ENCODE measurements at places on chromosomes 16 and 17. TPM values are rescaled to one million over a fixed set of nuclear protein-coding genes. Genes with fewer than 3 reads are reported as not detected.

Gene SPNS1
- 16.1 TPM for total RNA-seq

- no peak for DNase-seq
These were observed 175.9 kb downstream of the XYLT1 start for GRCh38 chr16:17294856-17295255.

- no peak for DNase-seq
These were observed 23.0 kb downstream of the VAC14 start for GRCh38 chr16:70777973-70778406.

GRCh38 chr17:13387952-13388351, 213.8 kb downstream of the HS3ST3A1 start:
- DNase-seq = no peak

DNA sequence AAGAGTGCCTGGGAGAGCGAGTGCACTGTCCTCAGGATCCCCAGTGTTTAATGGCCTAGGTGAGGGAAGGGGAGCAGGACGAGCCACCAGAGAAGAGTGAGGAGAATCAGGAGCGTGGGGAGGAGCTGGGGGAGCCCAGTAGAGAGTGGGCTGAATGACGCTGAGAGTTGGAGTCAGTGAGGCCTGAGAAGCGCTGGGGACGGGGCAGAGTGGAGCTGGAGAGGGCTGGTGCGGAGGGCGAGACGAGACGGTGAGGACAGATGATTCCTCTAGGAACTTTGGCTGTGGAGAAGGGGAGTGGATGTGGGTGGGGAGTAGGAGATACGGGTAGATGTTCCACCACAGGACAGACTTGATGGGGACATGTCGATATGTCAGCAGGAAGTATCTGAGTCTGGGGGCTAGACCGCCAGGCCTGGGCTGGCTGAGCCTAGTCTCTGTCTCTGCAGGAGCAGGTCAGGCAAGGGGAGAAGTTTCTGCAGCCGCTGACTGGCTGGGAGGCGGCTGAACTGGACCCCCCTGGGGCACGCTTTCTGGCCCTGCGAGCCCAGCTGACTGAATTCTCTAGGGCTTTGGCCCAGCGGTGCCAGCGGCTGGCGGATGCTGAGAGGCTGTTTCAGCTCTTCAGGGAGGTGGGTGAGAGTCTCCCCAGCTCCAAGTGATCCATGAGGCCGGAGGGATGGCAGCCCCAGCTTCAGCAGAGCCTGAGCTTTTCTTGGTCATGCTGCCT, 4.7 kb downstream of the PLEKHG4 start:
- DNase-seq = no peak

- peak; percentile 95 for DNase-seq
These were observed 59.7 kb downstream of the RNF112 start for GRCh38 chr17:19470530-19471261.

DNA sequence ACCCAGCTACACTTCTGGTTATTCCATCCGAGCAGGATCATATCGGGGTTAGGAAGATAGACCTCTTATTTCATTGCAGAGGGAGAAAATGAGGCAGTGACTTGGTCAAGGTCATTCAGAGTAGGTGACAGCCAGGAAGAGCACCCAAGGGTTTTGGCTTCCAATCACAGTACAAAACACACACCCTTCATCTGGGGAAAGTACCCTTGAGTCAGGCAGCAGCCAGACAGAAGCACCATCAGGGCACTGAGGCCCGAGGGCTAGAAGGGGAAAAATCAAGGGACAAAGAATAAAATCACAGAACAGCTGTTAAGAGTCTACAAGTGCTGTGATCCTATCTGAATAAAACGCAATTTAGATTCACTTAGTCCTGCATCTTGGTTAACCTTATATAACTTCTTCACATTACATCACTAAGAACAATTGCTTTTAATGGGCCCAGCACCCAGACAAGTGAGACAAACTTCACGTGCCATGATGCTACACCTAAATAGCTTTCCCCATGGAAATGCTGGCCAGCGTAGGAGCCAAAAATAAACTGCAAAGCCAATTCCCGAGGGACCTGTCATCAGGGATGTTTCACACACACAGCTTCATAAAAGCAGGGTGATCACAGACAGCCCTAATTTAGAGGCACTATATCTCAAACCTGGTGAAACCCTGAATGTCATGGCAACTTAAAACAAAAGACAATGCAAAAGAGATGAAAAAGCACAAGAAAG, 4.9 kb downstream of the UBE2O start:
- no peak for DNase-seq
